Fibroblast of skin of back (primary cell): ENCODE measurements at places on chromosomes 2 and 18.

DNA sequence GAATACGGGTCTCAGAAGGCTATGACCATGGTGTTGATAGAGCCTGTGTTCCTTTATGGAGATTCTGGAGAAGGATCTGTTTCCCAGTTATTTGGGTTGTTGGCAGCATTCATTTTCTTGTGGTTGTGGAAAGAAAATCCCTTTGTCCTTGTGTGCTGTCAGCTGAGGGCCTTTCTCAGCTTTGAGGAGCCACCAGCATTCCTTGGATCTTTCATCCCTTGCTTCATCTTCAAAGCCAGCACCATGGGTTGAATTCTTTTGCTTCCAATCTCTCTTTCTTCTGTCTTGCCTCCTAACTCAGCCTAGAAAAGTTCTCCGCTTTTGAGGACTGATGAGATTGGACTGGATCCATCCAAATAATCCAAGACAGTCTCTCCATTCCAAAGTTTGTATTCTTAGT, 103.2 kb upstream of the MMADHC start:
- DNase-seq = peak; percentile 31

DNA sequence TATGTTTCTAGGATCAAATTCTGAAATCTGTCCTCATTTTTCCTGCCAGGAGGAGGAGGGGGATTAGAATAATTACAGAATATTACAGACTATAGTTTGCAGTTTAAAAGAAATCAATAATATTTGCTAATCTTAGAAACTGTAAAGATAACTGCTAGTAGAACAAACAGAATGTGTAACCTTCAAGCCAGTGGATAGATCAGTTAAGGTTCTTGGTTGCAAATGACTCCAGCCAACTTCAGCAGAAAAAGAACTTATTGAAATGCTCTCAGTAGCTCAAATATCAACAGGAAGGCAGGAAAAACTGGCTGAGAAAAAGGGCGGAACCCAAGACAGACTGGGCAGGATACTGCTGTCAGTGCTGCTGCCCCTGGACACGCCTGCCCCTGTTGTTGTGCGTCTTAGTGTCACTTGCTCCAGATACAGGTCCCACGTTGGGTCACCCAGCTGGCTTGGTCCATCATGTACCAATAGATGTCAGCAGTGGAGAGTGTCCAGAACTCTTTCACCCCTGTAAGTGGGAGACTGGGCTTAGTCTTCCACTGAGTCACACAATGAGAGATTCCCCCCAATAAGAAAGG, 10.2 kb downstream of the NMUR1 start:
- DNase-seq = no peak

GRCh38 chr2:28445448-28446258, 50.2 kb upstream of the PLB1 start:
- DNase-seq = peak; percentile 99

GRCh38 chr2:236161531-236161930, 6.7 kb downstream of the GBX2 start:
- DNase-seq = no peak

GRCh38 chr18:36558234-36558633, 260.7 kb downstream of the FHOD3 start:
- DNase-seq = no peak

DNA sequence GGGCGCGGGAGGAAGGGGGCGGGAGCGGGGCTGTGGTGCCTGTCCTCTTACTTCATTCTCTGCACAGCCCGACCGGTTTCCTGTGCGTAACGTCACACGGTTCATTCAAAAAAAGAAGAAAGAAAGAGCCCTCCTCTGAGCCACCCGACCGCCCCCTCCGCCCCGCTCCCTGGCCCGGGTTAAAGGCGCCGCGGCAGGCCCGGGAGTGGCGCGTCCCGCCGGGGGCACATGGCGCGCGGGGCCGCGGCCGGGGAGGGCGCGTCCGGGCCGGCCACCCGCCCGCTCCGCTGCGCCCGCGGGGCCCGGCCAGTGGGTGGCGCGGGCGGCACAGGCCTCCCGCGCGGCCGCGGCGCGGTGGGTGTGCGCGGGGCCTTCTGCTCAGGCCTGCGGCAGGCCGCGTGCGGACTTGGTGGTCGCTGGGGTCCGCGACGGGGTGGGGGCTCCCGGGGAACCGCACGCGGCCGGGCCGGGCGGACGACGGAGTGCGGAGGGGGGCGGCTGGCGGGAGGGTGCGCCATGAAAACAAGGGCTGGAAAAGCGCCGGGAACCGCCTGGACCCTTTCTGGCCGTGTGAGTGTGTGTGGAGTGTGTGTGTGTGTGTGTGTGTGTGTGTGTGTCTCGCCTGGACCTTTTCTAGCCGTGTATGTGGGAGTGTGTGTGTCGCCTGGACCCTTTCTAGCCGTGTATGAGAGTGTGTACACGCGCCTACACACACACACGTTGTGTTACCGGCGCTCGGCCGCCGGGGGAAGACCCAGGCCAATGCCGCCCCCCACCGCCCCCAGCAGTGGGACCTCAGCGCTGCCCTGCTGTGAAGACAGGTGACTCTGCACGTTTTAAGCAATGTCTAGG, 780 bp upstream of the BCL2 start:
- peak; percentile 89 for DNase-seq

DNA sequence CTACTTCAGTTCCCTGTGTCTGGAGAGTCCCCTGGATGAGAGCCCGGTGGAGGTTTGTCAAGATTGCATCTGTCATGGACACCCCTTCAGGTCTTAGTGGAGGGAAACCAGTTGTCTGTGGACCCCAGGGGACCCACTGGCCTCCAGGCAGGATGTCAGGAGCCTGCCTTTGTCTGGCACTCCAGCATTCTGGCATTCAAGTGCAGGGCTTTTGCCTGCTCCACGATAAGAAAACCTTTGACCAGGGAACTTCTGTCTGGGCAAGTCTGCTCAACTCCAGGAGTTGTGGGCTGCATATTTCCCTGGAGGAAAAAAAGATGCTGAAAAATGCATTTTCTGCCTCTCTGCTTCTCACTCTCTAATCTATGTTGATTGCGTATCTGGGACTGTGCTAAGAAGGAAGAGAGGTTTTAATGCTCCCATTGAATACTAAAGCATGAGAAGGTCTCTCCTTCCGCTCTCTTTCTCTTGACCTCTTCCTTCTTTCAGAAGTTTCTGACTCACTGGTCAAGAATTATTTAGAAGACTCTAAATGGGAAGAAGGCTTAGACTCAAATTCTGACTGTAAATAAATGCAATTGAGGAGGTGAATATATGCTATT, 104.5 kb downstream of the MMADHC start:
- peak; percentile 8 for DNase-seq

DNA sequence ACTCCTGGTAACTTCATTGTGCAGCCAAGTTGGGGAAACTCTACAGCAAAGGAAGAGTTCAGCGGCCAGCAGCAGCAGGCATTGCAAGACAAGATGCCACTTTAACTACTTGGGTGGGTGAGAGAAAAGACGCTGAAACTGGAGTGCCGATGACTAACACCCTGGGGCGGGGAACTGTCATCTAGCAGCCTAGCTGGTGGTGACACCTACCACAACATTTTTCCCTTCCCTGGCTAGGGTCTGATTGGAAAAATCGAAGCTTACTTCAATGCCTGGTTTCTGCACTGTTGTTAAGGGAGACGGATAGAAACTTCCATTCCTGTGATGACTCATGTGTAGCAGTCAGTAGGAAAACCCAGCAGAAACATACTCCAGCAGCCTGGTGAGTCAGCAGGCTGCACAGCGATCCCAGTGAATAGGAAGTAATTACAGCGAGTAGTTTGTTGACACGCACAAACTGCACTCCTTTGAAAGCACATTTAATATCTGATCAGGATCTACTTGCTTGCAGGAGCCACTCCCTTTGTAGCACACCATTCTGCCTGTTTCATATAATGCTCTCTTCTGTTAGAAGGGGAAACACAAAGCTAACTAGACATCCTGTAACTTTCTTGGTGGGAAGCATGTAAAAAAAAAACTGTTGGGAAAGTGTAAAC, 62.1 kb upstream of the MAPRE2 start:
- DNase-seq = peak; percentile 98

DNA sequence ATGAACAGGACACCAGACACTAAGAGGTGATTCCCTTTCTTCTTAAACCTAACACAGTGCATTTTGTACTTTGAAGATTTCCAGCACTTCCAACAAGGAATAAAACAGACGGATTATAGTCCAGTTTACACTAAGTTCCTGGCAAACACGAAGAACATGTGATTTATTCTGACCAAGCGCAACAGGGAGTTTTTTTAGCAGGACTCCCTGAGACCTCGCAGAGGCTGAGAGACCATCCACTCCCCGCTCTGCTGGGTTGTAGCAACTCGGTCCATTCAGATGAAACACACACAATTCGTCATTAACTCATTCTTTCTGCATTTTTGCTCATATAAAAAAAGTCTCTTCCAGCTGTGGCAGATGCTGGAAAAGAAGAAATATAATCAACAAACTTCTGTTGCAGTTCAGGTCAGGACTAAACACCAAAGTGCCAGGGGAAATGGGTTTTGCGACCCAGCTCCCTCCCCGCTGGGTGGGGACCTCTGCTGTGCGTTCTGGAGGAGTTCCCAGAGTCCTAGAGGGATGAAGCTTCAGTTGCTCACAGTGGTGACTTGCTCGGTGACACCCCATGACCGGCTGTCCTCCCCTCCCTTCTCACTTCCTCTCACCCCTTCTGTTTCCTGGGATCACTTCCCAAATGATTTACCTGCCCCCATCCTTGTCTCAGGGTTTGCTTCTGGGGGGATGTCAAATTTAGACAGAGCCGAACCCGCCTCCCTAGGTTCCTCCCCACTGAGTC, 52.5 kb downstream of the KCNF1 start:
- DNase-seq = no peak

DNA sequence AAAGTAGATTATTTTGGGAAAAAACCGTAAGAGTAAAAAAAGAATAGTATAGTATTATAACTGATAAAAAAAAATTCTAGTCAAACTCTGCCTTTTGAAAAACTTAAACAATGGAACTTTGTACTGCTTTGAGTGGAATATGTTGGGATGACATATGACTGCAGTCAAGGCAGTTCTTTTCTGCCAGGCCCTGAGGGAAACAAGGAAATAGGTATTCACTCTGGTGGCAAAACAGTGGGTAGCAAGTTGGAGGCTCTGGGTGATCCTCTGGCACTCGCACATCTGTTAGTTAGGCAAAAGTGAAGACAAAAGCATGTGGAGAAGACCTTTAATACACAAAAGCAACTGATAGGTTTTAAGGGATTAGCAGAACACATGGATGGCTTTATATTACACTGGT, 102.2 kb downstream of the ARHGEF33 start:
- DNase-seq = no peak

DNA sequence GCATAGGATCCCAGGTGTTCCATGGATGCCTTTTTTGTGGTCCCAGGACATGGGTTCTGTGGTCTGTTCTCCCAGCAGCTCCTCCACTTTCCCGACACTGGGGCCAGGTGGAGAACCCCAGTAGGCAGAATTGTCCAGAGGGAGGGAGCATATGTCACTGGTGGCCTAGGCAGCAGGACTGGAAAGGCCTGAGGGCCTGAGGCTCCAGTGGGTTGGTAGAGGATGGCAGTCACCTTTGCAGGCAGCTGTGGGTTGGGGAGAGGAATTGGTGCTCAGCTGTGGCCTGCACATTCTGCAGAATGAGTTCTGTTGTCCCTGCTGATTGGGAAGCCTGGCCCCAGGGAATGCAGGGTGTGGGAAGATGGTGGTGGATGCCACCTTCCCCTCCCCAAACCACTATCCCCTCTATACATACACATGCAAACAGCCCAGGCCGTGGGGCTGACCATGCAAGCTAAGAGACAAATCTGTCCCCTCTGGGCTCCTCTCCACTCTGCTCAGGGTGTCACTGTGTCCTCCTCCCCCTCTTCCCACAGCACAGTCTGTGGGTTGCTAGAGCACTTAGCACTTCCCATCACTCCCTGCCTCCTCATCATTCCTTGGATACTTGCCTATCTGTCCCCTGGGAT, 11.4 kb downstream of the CTIF start:
- DNase-seq = no peak

GRCh38 chr2:150091846-150092245, 395.6 kb downstream of the RND3 start:
- DNase-seq = no peak

- no peak for DNase-seq
Measured at GRCh38 chr18:31206787-31207381, 44.2 kb upstream of the DSC1 start.

GRCh38 chr2:236008006-236008405, 160.2 kb downstream of the GBX2 start:
- DNase-seq = peak; percentile 23

- no peak for DNase-seq
Measured at GRCh38 chr18:383135-383534, 115.3 kb upstream of the THOC1 start.

- no peak for DNase-seq
Measured at GRCh38 chr2:184646593-184646992, 48.3 kb downstream of the ZNF804A start.

DNA sequence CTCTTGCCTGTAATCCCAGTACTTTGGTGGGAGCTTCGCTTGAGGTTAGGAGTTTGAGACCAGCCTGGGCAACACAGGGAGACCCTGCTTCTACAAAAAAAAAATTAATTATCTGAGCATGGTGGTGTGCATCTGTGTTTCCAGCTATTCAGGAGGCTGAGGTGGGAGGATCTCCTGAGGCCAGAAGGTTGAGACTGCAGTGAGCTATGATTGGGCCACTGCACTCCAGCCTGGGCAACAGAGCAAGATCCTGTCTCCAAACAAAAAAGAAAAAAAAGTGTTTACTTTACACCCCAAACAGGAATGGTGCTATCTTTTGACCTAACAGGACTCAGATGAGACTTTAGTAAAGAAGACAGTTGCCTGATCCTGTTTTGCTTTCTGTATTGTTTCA, 35.6 kb downstream of the MAL start:
- no peak for DNase-seq

GRCh38 chr2:205235434-205235833, 446.9 kb upstream of the NRP2 start:
- no peak for DNase-seq

DNA sequence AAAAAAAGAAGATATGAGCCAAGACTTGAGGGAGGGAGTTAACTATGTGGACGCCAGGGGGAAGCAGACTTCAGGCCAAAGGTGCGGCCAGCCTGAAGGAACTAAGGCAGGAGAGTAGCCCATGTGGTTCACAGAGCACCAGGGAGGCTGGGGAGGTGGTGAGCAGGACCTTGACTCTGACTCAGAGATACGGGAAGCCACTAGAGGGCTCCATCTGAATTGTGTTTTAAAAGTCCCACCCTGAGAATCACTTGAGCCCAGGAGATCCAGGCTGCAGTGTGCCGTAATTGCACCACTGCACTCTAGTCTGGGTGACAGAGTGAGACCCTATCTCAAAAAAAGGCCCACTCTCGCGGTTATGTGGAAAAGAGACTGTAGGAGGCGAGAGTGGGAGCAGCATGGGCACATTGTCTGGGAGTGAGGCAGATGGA, 12.3 kb downstream of the CEP192 start:
- DNase-seq = peak; percentile 71

DNA sequence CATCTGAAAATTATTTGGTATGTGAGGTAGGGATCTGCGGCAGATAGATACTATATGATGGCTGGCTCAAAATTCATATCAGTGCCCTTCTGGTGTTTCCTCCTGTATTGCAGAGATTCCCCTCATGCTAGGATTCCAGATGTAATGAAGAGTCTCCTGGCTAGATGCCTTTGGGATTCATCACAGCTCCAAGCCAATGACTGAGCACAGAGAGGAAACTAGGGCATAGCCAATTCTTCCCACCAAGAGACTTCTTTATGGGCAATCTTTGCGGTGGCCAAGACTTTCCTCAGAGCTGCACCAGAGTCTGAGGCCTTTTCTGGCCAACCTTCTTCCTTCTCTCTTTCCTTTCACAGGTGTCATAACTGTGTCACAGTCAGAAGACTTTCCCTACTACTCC, 25.5 kb upstream of the CIB4 start:
- DNase-seq = no peak
